Progenitor cell of endocrine pancreas (in vitro differentiated cells): ENCODE measurements at places on chromosomes 5 and 9.

GRCh38 chr5:10301266-10301665 is 6.4 kb downstream of the CMBL start:
- DNase-seq, result no peak

GRCh38 chr9:123697686-123698085 is 232.2 kb downstream of the DENND1A start:
- no peak for DNase-seq

- no peak for DNase-seq
Measured at GRCh38 chr5:179451828-179452196, 98.5 kb upstream of the RUFY1 start.

GRCh38 chr9:133002147-133003070 is 23.9 kb downstream of the GFI1B start:
- DNase-seq, result no peak

- no peak for DNase-seq
Measured at GRCh38 chr9:116616304-116616914, 70.7 kb upstream of the TRIM32 start.

- DNase-seq, result no peak
Measured at GRCh38 chr9:99358668-99359067, 136.6 kb downstream of the SEC61B start.

DNA sequence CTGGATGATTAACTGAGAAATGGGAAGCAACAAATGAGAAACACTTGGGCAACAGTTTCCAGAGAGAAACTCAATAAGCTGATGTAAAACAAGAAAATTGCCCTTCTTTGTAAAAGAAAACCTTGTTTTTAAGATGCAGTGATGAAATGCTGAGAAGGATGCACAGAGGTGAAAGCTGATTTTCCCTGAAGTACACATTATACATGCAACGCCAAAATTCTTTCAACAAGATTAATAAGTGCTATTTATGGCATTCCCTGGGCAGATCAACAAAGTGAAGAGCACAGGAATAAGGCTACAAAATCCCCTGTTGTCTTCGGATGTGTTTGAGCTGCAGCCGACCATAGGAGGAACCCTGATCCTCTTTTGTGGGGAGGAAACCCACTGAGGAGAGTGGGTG is 208.0 kb upstream of the ANKH start:
- DNase-seq, result no peak

- no peak for DNase-seq
Measured at GRCh38 chr9:21121079-21121478, 20.6 kb downstream of the IFNW1 start.

DNA sequence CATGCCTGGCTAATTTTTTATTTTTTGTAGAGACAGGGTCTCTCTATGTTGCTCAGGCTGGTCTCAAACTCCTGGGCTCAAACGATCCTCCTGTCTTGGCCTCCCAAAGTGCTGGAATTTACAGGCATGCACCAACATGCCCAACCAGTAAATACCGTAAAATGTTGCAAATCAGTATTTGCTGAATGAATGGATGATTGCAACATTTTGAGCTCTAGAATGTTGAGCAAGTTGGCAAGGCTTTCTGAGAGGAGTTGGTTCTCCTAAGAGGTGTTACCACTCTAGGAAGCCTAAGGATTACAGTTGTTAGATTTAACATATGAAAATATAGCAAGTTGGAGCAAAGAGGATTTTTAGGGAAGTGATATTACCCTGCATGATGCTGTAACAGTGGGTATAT is 15.6 kb upstream of the DMXL1 start:
- no peak for DNase-seq

DNA sequence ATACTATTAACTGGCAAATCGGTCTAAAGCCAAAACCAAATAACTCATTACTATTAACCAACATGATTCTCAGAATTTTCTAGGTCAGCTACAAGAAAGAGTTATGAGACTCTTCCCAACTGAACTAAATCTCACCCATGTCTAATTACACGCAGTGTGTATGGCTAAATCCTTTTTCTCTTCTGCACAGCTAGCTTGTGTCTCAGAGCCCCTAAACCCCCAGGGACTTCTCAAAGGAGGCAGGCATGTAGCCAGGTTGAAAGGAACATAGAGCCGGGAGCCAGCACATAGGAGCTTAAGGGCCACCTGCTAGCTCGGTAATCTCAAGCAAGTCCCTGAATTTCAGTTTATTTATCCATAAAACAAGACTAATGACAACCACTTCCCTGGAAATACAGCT is 2.2 kb upstream of the GZMK start:
- DNase-seq, result no peak

DNA sequence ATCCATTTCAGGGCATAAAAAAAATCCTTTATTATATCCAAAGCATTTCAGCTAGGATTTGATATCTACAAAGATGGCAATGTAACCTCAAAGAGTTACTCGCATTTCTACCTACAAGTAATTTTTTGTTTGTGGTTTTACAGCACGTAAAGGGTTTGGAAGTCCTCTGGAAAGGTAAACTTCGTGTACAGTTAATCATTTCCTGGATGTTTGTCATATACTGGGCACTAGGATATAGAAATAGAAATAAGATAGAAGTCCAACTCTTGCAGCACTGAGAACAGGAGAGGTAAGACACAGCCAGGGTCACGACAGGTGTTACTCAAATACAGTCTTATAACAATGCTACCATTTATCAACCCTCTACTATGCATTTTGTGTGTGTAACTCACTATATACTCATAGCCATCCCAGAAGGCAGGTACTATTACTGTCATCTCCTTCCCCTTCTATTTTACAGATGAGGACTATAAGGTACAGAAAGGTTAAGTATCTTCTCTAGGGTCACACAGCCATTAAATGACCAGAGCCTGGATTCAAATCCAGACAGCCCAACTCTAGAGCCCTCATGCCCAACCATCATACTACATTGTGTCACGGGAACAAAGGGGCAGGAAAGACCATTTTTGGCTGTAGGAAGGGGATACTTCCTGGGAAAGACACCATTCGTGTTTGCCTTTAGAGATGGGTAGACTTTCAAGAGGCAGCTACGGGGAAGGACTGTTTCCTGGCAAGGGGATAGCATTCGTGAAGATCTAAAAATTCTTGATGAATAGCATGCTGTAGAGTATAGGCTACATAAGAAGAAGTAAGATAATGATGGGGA is 19.0 kb downstream of the NDUFA8 start:
- DNase-seq, result no peak

GRCh38 chr9:71819115-71819739 is 50.9 kb upstream of the CEMIP2 start:
- DNase-seq, result peak; percentile 15

GRCh38 chr5:135218790-135219568 is 180.1 kb downstream of the MACROH2A1 start:
- no peak for DNase-seq

- DNase-seq, result no peak
Measured at GRCh38 chr9:130857864-130858738, 23.0 kb downstream of the ABL1 start.

- no peak for DNase-seq
Measured at GRCh38 chr9:36597412-36598178, 24.9 kb downstream of the MELK start.
